ENCODE measurements at places on chromosomes 7 and 10.

DNA sequence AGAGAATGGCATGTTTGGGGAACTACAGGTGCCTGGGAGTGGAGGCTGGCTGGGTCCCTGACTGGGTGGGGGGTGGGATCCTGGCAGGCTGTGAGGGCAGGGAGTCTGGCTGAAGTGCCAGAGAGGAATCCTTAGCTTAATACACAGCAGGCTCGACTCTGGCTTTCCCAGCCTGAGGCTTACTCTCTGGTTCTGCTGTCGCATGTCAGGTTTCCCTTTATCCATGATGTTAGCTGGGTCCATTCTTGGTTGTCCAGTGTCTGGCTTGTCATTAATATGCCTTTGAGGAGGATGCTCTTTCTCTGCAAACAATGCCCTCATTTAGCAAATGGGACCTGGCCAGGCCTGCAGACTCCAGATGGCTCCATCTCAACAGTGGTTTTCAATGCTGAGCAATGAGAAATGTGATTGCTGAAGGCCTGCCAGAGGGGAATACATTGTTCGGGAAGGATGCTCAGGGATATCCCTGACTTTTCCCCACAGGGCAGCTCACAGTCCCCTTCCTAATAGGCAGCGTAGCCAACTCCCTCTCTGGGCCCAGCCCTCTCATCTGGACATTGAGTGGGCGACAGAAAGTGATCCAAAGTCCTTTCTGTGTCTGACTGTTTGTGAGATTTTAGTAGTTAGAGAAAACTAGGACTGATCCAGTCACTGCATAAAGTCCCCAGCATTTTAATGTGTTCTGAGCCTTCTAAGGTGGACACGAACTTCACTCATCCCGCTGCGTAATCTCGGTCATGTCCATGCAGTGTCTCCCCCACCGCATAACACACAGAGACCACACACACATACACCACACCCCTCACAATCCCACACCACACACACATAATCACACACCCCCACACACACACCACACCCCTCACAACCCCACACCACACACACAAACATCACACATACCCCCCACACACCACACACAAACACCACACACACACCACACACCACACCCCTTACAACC, 124.9 kb downstream of the ANLN start:
- no peak for DNase-seq

- DNase-seq, result no peak
Measured at GRCh38 chr10:126904818-126905701, at the start of gene DOCK1. DOCK1 (plus strand) TSS chr10:126905428; CDS start chr10:126905518, 90 bp downstream.

GRCh38 chr10:124252097-124252715, 158.8 kb upstream of the CHST15 start:
- DNase-seq, result no peak

- no peak for DNase-seq
Measured at GRCh38 chr7:130409067-130409711, 28.9 kb downstream of the CPA1 start.

DNA sequence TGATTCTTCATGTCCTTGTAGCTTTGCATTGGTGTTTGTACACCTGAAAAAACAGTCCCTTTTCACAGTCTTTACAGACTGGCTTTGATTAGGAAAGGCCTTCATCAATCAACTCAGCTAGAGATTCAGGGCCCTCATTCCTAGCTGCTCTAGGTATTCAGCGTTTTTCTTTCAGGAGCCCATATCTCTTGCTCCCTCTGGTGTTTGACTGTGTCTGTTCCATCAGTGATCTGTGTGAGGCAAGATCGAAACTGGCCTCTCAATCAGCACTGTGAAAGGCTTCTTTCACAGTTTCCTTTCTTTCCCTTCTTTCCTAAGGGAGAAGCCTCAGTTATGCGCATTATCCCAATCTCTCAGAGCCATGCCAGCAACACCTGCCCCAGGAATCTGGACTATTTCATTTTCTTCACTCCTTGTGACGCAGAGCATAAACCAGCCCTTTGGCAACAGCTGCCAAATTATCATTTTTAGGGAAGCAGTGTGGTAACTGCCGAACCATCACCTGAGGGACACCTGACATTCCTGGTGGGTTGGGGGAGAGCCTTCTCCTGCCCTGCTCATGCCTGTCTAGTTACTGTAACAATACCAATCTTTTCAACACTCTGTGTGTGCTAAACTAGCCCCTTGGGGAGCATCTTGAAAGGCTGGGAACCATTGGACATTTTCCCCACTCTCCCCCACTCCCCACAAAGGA, 75.7 kb upstream of the CCDC71L start:
- DNase-seq, result no peak

DNA sequence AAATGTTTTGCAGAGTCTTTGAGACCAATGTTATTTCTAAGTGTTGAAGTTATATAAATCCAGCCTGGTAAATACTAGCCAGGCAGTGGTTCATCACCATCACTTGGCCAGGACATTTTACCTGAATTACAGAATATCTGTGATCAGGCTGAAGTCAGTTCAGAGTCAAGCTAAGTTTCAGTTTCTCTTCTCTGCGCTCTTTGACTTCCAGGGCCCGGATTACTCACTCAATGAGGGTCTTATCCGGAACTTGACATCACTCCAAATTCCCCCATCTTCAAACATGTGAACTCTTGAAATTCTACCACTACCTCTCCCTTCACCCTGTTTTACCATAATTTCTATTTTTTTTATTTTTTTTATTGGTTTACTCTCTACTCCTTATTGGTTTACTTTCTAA, 36.6 kb upstream of the CCAR1 start:
- no peak for DNase-seq
